ENCODE measurements at places on chromosomes 1 and 21.
A peak's percentile ranks its signal among the peaks of the same experiment; 100 is the strongest.

DNA sequence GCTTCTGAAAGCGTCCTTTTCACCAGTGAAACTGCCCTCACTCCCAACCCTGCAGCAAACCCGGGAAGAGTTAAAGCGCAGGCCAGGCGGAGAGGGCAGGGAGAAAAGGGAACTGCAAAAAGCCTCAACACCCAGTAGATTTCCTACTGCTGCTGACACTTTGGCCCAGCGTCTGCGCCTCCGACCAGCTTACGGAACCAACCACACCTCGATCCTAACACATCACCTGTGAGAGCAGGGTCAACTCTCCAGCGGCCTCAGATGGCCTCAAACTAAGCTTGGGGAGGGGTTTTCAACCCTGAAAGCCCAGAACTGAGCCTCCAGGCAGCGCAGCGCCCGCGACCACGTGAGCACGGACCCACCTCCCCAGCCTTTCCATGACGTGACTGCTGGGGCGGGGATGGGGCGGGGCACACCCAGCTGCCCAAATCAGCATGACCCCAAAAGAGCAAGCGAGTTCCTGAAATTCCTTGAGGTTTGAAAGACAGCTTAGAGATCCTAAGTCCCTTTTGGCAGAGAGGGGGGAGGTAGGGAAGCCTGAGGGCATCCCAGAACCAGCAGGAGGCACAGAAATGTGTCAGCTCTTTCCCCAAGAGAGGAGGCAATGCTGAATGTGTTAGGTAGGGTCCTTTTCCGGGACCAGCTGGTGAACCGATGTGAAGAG lies 59.1 kb downstream of the ITPKB start:
- DNase-seq = peak; percentile 82

DNA sequence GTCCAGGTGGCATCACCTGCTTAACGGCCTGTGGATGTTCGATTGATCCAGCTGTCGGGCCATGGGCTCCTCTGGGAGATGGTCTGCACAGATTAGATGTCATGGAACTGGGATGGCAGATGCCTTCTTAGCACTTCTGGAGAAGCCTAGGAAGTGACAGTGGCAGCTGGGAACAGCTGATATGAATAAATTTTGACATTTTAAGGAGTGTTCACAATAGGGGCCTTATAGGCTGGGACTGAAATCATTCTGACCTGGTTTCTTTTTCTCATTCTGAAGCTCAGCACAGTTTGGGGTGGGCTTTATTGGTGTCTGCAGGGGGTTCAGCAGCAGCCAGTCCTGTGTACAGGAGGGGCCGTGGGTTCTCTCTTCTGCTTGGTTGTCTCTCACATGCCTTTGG lies 175.3 kb downstream of the CACNA1E start:
- no peak for DNase-seq

DNA sequence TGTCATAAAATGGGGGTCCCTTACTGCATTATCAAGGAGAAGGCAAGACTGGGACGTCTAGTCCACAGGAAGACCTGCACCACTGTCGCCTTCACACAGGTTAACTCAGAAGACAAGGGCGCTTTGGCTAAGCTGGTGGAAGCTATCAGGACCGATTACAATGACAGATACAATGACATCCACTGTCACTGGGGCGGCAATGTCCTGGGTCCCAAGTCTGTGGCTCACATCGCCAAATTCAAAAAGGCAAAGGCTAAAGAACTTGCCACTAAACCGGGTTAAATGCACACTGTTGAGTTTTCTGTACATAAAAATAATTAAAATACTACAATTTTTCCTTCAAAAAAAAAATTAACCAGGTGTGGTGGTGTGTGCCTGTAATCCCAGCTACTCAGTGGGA lies 22.1 kb downstream of the RASSF5 start:
- DNase-seq = no peak

GRCh38 chr1:206510371-206510770 lies 3.0 kb downstream of the RASSF5 start:
- no peak for DNase-seq

GRCh38 chr1:1020000-1020404 lies at the start of gene AGRN:
Gene AGRN, plus strand, starts transcription at chr1:1020120. Its CDS starts 53 bp downstream, at chr1:1020173.
- DNase-seq = no peak

DNA sequence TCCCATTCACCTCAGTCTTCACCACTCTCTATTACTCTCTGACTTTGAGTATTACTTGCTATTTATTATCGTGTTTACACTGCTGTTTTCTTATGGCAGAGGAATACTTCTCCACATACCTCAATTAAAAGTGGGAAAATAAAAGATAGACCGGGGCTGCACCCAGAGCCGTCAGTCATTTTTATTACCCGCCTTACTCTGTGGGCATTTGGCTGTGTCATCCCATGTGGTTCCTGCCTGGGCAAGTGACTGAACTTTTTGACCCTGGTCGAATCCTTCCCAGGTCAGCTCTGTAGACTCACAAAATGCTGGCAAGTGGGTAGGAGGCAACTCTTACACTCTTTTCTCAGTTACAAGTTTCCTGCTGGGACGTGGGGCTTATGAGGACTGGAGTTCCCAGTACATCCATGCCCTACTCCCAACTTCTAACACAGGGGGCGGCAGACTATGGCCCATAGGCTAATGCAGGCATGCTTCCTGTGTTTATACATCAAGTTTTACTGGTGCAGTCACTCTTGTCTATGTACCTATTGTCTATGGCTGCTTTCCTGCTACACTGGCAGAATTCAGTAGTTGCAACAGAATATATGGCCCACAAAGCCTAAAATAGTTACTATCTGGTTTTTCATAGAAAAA lies 69.5 kb upstream of the KCND3 start:
- DNase-seq = no peak

DNA sequence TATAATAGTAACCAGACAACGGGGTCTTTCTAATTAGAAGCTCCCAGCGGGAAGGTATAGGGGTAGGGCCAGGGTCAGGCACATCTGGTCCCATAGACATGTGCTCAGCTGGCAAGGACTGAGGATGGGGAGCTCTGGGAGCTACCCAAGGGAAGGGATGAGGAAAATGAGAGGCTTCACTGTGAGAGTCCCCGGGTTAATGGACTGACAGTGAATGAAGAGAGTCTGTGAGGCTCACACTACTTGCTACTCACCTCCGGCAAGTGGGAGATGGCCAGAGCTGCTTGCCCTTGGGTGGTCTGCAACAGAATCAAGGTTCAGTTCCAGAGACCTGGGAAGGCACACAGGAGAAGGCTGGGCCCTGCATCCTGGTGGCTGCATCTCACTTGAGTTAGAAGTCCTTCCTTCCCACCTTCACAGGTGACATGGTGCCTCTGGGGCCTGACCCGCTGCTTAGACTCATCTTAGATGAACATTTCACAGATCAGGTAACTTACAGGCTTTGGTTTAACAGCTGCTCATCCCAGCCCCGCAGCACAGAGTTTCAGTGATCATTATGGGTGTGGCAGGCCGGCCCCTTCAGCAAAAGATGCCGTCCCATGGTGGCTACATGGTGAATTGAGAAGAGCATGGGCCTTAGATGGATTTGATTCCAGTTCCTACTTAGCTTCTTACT lies 31.7 kb downstream of the EIF2D start:
- DNase-seq = no peak

- DNase-seq = no peak
Observed at GRCh38 chr1:215878128-215878527, 311.0 kb downstream of the KCTD3 start.

DNA sequence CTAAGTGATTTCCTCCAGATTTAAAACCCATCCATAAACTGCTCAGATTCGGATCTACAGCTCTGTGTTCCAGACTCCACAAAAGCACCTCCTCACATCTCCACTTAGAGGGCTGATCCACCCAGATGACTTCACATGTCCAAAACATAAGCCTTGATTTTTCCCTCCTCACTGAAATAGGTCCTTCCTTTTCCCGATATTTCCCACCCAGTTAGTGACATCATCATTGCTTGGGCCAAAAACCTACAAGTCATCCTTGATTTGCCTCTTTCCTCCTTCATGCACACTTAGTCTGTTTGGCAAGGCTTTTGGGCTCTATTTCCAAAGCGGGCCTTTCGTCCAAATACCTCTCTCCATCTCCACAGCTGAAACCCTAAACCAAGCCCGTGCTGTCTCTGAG lies 32.3 kb downstream of the CCDC185 start:
- no peak for DNase-seq

- no peak for DNase-seq
Observed at GRCh38 chr21:36229181-36229580, 72.6 kb downstream of the DOP1B start.

DNA sequence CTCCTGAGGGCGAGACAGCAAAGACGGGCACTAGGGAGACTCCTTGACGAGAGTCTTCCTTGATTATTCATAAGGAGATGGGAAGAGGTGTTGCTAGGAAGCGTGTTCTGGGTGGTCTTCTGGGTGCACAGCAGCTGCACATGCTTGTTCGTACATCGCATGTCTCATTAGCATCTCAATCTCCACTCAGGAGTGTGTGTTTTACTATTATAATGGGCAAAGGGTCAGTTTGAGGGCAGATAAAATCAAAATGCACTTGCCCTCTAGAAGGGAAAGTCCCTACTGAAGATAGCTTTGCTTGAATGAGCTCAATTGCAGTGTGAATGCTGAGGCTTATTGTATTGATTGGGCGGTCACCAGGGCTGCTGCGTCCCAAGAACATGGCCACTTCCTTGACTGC lies 50.2 kb upstream of the SCCPDH start:
- DNase-seq = no peak

- no peak for DNase-seq
Observed at GRCh38 chr1:186175588-186175987, 199.5 kb downstream of the TPR start.

- DNase-seq = no peak
Observed at GRCh38 chr1:185807275-185807674, 73.1 kb downstream of the HMCN1 start.

GRCh38 chr1:32336963-32337675 lies 1.1 kb upstream of the MARCKSL1 start:
- peak; percentile 66 for DNase-seq

DNA sequence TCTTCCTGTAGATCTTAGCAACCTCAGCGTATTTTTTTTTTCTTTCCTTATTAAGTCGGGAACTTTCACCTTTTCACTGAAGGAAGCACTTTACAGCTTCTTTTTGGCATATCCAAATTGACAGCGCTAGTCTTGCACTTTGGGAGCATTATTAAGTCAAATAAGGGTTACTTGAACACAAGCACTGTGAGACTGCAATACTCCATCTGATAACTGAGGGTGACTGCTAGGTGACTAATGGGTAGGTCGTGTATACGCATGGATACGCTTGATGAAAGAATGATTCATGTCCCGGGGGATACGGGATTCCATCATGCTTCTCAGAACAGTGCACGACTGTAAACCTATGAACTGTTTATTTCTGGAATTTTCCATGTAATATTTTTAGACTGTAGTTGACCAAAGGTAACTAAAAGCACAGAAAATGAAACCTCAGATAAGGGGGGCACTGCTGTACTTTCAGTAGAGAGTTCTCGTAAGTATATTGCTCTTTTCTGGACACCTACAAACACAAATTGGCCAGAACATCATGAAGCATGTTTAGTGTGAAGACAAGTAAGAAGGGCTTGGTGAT lies 364.7 kb downstream of the SMYD3 start:
- no peak for DNase-seq
